Retina (tissue), 1 donor: ENCODE measurements at places on chromosomes 5 and 9.

- no peak for DNase-seq
Observed at GRCh38 chr5:14006823-14007520, 62.5 kb upstream of the DNAH5 start.

- peak; percentile 3 for DNase-seq
Observed at GRCh38 chr9:5688109-5688508, 59.2 kb downstream of the RIC1 start.

DNA sequence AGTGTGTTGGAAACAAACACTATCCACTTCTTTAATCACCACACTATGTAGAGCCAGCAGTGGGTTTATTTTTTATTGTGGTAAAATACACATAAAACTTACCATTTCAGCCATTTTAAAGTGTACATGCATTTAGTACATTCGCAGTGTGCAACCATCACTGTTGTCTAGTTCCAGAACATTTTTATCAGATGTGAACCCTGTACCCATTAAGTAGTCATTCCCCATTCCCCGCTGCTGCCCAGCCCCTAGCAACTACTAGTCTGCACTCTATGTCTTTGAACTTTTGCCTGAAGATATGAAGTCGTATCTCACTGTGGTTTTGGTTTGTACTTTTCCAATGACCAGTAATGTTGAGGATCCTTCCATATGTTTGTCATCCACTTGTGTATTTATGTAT lies 30.2 kb upstream of the F2R start:
- DNase-seq: no peak

- DNase-seq: peak; percentile 3
Observed at GRCh38 chr9:72396247-72397091, 31.5 kb upstream of the ZFAND5 start.

DNA sequence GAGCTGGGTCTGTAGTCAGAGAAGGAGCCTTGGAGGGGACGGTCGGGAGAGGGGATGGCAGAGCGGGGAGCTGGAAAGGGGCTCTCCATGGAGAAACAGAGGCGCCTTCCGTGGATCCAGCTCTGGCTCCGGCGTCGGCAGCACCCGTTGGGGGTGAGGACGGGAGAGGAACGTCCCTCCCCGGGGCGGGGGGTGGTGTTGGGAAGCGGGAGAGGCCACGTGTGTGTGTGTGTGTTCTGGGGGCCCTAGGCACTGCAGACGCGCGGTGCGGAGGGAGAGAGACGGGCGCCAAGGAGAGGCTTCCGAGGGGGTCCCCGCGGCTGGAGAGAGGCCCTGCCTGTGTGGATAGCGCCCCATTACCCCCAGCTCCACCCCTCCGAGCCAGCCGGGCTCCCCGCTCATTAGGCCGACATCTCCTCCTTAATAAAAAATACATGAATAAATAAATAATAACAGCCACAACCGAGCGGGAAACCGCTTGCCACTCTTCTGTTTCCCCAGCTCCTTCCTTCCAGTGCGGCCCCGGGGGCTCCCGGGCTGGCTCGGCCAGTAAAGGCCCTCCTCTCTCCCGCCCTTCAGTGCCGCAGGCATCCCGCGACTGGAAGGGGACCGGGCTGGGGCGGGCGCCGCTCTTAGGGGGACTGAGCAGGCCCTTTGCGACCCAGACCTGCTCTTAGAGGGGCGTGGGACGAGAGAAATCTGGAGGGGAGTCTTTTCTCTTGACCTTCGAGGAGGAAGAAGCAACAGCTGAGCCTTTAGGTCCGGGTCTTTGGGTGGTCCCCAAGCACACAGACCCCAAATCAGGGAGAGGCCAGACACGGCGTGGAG lies 71.3 kb upstream of the ARAP3 start:
- no peak for DNase-seq

- no peak for DNase-seq
Observed at GRCh38 chr9:94792511-94792910, 66.0 kb downstream of the AOPEP start.

- no peak for DNase-seq
Observed at GRCh38 chr5:14745753-14746152, 81.2 kb downstream of the OTULIN start.

GRCh38 chr5:51203598-51203997 lies 179.7 kb upstream of the ISL1 start:
- no peak for DNase-seq

- no peak for DNase-seq
Observed at GRCh38 chr5:131661933-131662332, 26.9 kb upstream of the RAPGEF6 start.

DNA sequence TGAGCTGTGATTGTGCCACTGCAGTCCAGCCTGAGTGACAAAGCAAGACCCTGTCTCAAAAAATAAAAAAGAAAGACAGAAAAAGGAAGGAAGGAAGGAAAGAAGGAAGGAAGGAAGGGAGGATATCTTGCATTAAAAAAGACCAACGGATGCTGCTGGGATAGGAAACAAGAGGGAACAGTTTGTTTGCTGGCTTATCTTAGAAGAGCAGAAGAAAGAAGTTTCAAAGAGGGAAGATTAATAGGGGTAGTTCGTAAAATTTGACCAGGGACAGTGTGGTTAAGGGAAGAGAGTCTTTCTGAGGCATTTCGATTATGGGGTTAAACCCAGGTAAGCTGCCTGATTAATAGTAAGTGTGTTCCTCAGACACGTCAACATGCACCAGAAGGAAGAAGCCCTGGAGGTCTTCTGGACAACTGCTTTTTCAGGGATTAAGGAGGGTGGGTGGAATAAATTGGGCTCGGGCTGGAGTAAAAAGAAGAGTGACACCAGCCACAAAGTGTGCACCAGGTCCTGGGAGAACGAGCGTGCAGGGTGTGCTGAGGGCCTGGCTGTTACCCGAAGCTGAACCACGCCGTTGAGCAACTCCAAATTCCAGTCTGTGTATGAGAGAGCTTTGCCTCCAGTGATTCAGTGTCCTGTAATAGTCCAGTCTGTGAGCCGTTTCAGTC lies 24.8 kb downstream of the FYB1 start:
- DNase-seq: no peak

GRCh38 chr9:17017931-17018491 lies 116.8 kb upstream of the CNTLN start:
- DNase-seq: peak; percentile 24

DNA sequence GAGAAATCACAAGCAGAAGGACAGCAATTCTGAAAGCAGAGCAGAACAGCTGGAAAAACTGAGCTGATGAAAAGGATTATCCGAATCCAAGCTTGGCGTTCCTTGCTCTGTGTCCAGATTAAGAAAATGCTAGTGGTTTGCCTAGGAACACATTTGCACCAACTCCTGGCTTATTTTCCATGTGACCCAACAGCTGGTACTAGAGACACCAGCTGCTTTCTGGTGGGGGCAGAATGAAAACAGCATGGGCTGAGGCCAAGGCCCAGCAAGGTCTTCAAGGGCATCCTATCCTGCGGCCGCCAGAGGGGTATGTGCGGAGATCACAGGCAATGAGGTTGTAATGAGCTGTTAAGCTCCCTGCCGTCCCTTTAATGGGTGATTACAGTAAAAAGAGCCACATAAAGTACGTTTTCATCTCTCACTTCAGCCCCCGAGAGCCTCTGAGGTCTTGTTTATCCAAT lies 131.5 kb downstream of the DOCK8 start:
- DNase-seq: peak; percentile 51

GRCh38 chr9:118457171-118458000 lies 753.2 kb downstream of the TLR4 start:
- DNase-seq: no peak

GRCh38 chr9:95053611-95054570 lies 263.6 kb downstream of the FANCC start:
- no peak for DNase-seq

GRCh38 chr5:320524-321229 lies 837 bp upstream of the AHRR start:
- DNase-seq: peak; percentile 46

- DNase-seq: no peak
Observed at GRCh38 chr5:116595498-116595897, 20.9 kb upstream of the SEMA6A start.

- no peak for DNase-seq
Observed at GRCh38 chr5:155919126-155919525, 407.8 kb upstream of the SGCD start.

DNA sequence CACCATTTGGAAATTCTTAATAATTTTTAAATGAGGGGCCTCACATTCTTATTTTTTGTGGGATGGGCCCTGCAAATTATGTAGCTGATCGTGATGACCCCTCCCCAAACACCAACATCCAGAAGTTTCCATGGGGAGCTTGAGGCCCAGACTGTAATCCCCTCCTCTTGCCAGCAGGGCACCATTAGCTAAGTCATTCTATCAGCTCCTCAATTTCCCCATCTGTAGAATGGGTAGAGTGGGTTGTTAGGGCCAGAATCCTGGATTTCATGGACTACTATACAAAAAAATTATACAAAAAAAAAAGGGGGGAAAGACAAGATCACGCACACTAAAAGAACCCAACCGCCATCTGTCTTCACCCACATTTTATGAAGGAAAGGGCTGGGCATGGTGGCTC lies 38.4 kb downstream of the SHB start:
- no peak for DNase-seq

DNA sequence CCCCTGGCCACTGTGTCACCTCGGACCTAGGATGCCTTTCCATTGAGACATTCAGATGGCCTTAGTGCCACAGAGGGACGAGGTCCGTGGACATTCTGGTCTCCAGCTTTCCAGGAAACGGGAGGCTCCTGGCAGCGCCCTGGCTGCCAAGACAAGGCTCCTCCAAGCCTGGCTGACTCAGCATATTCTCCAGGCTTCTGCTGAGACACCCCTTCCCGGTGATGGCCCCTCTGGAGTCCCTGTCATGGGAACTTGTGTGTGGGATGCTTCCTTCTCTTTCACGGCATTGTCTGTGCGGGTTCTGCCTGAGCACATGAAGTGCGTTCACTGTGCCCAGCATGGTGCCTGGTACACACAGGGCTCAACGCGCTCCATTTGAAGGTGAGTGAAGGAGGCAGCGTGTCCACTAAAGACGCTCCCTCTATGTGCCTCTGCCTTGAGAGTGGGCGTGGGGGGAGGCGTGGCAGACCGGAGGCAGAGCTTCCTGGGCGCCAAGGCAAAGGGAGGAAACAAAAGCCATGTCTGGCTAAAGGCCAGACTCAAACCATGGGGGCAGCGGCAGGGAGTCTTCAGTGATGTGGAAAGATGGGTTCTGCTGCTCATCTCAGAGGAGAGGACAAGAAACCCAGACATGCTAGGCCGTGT lies 46.4 kb upstream of the PRRC2B start:
- DNase-seq: no peak

DNA sequence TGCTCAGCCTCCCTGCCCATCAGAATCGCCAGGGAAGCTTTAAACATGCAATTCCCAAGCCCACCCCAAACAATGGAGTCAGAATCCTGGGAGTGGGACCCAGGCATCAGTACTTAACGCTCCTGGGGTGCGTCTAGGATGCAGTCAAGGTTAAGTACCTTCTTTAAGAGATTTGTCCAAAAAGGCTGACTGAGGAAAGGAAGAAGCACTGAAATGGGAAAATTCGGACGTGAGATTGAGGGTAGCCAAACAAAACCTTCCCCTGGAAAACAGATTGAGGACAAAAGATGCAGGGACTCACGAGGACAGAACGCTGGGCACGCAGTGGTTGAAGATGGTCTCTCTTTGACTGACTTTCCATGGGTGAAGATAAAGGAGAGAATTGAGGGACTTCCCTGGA lies 143.5 kb downstream of the MTX3 start:
- DNase-seq: no peak

DNA sequence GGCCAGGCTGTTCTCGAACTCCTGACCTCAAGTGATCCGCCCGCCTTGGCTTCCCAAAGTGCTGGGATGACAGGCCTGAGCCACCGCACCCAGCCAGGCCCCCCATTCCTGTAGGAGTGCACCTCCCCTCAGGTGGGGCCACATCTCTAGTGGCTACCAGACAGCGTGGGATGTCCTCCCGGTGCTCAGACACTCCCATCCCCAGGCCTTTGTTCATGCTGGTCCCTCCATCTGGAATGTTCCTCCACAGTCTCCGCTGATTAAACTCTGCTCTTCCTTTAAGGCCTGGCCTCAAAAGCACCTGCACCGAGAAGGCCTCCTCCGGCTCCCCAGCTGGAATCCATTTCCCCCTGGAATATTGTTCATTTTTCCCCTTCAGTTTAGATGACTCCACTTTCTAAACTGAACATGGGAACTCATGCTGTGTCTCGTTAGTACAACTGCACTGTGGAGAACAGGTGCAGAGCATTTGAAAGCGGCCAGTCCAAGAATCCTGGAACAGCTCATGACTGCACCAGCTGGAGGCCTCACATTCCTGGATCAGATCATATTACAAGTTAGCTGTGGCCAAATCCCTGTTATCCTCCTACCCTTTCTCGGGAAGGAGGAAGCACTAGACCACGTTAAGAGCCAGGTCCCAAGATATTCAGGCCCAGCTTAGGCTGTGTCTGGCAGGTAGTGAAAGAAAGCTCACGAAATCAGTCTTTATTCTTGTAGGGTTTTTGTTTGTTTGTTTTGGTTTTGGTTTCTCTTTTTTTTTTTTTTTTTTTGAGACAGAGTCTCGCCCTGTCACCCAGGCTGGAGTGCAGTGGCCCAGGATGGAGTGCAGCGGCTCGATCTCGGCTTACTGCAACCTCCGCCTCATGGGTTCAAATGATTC lies 10.8 kb upstream of the PRRC2B start:
- peak; percentile 50 for DNase-seq

- DNase-seq: no peak
Observed at GRCh38 chr5:134920848-134921575, 16.1 kb downstream of the PCBD2 start.

- no peak for DNase-seq
Observed at GRCh38 chr9:18800579-18800978, 232.4 kb downstream of the SAXO1 start.

- DNase-seq: no peak
Observed at GRCh38 chr5:55338092-55338613, 30.4 kb downstream of the MTREX start.

GRCh38 chr5:37836235-37836591 lies 3.6 kb downstream of the GDNF start:
- no peak for DNase-seq

DNA sequence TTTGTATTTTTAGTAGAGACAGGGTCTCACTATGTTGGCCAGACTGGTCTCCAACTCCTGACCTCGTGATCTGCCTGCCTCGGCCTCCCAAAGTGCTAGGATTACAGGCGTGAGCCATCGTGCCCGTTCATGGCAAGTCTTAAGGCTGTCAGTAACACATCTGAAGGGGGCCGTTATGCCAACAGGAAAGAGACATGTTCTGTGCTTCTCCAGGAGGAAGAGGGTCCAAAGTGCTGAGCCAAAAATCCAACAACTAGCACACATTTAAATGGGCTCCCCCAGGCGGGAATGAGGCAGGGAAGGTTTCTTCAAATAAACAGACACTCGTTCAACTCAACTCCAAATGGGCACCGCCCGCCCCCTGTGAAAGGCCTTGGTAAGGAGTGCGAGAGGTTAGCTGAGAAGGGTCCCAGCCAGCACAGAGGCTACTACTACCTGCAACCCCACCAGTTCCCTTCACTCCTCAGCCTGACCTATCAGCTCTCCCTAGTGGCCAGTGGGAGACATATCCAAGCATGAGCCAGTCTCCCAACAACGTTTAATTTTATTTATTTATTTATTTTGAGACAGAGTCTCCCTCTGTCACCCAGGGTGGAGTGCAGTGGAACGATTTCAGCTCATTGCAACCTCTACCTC lies 84.1 kb upstream of the DMRT1 start:
- DNase-seq: peak; percentile 17

GRCh38 chr5:172905346-172906140 lies 53.7 kb upstream of the RPL26L1 start:
- DNase-seq: no peak
